Ascending aorta (tissue), 2 donors: ENCODE measurements at places on chromosomes 7 and 10. TPM values are rescaled to one million over a fixed set of nuclear protein-coding genes. Genes with fewer than 3 reads are reported as not detected.
A peak's percentile ranks its signal among the peaks of the same experiment; 100 is the strongest.

Gene SLC16A9
- 2.9 TPM for total RNA-seq

Gene ENTPD7
- total RNA-seq, result 9.9 TPM

Gene KLF14
- total RNA-seq, result not detected

Gene SPRN
- not detected for total RNA-seq

Gene AZGP1
- not detected for total RNA-seq

Gene SLC16A12
- total RNA-seq, result not detected

DNA sequence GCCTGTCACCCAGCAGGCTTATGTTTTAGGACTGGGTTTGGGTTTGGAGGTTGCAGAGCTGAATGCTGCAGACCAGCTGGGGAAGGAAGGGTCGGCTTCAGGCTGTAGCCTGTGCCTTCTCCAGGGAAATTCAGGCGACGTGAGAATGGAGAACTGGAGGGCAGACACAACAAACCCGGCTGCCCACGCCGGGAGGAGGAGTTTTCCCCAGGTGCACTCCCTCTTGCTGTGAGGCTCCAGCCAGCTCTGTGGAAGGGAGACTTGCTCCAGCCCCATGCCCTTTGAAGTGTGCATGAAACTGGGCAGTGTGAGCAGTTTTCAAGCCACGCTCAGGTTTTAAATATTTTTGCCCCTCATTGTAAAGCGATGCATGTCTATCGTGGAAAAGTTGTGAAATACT, 279.1 kb downstream of the CCSER2 start:
- no peak for DNase-seq
- no peaks in the 10 kb centered on the region for H3K36me3 ChIP-seq
- H3K27me3 ChIP-seq, result no peaks in the 10 kb centered on the region
- H3K4me1 ChIP-seq, result no peaks in the 10 kb centered on the region

- no peak overlapping the region for H3K4me3 ChIP-seq
- DNase-seq, result peak; percentile 90
- H3K27ac ChIP-seq, result no peak overlapping the region
- H3K36me3 ChIP-seq, result no peaks in the 10 kb centered on the region
- H3K4me1 ChIP-seq, result peaks cover 7% of the 10 kb centered on the region
These were observed 12.1 kb downstream of the PDZD7 start for GRCh38 chr10:101018600-101019439.

DNA sequence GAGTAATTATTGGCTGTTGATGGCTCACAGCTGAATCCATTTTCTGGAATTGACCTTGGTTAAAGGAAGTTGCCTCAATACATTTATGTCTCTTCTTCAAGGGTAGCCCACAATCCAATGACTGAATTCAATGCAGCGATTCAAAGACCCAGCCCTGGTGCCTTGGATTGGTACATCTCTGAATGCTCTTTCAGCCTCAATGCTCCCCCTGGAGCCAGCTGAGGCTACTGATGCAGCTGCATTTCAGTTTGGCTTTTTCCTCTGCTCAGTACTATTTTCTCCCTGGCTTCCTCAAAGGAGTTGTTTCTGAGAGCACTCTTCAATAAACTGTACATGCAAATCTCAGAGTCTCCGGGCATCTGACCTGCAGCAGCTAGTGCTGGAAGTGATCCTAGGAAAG, 633 bp upstream of the EBLN1 start:
- no peak for DNase-seq
- no peaks in the 10 kb centered on the region for H3K27me3 ChIP-seq
- no peak overlapping the region for H3K27ac ChIP-seq

- no peak for DNase-seq
- H3K4me1 ChIP-seq, result no peaks in the 10 kb centered on the region
- H3K4me3 ChIP-seq, result no peak overlapping the region
These were observed 15.2 kb upstream of the PDZD8 start for GRCh38 chr10:117390420-117390819.

DNA sequence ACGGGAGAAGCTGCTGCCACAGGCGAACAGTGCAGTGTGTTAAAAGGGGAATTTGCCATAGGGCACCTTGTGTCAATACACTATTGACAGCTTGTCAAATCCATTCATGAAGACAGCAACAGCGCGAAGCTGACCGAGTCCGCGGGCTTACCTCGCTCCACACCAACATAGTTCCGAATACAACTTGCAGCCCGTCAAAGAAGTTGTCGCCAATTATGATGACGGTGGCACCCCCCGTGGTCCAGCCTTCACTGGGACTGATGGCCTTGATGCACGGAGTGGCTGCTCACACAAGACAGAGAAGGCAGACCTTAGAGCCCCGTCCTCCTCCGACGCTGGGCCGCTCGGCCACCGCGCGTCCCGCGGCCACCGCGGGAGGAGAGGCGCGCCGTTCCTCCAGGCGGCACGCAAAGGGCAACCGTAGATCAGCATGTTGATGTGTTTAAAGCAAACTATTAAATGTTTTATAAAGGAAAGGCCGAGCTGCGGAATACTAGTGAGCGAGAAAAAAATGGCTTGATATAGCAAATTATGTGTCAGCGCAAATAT, 96.4 kb downstream of the EBF3 start:
- H3K27ac ChIP-seq, result no peak overlapping the region
- H3K4me3 ChIP-seq, result no peak overlapping the region
- no peaks in the 10 kb centered on the region for H3K36me3 ChIP-seq
- H3K4me1 ChIP-seq, result no peaks in the 10 kb centered on the region

- no peak for DNase-seq
- H3K27ac ChIP-seq, result no peak overlapping the region
- H3K36me3 ChIP-seq, result no peaks in the 10 kb centered on the region
These were observed 1690.6 kb upstream of the LRRTM3 start for GRCh38 chr10:65235266-65235665.

DNA sequence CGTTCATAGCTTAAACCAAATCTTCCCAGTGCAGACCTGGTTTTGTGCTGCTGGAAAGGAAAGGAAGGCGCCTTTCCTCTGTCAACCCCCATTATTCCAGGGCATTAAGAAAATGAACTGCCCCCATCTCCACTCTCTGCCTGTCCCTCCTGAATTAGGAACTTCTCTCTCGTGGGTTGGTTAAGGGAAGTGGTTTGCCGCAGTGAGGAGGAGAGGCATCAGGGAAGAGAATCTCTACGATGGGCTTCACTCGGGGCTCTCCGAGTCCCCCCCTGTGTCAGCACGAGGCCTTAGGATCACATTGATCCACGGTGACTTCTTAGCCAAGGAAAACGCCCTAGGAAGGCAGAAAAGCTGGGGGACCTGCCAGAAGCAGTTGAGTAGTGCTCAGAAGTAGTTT, 53.9 kb upstream of the LYZL2 start:
- no peaks in the 10 kb centered on the region for H3K36me3 ChIP-seq
- no peak overlapping the region for H3K4me3 ChIP-seq
- no peak for DNase-seq
- no peak overlapping the region for H3K27ac ChIP-seq

- H3K27me3 ChIP-seq, result no peaks in the 10 kb centered on the region
- H3K27ac ChIP-seq, result no peak overlapping the region
- H3K36me3 ChIP-seq, result no peaks in the 10 kb centered on the region
- H3K4me3 ChIP-seq, result no peak overlapping the region
These were observed 216.5 kb upstream of the PITRM1 start for GRCh38 chr10:3389130-3389529.

DNA sequence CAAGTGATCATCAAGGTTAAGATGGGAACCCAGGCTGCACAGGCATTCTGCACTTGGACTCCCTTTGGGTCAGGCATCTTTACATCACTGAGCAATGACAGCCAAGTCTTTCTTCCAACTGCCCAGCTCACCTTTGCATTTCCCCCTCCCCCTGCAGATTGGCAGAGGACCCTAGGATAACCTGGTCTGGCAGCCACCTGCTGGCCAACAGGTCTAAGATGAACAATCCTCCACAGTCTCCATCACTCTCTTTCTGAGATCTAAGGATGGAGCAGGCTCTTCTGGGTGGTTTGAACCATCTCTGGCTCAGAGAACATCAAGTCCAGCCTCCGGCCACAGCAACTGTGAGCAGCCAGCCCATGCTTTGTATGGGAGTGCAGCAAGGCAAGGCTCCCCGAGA, 75.8 kb downstream of the RAB11FIP2 start:
- H3K36me3 ChIP-seq, result no peaks in the 10 kb centered on the region
- H3K27me3 ChIP-seq, result no peaks in the 10 kb centered on the region
- H3K27ac ChIP-seq, result no peak overlapping the region
- DNase-seq, result no peak
- no peak overlapping the region for H3K4me3 ChIP-seq

DNA sequence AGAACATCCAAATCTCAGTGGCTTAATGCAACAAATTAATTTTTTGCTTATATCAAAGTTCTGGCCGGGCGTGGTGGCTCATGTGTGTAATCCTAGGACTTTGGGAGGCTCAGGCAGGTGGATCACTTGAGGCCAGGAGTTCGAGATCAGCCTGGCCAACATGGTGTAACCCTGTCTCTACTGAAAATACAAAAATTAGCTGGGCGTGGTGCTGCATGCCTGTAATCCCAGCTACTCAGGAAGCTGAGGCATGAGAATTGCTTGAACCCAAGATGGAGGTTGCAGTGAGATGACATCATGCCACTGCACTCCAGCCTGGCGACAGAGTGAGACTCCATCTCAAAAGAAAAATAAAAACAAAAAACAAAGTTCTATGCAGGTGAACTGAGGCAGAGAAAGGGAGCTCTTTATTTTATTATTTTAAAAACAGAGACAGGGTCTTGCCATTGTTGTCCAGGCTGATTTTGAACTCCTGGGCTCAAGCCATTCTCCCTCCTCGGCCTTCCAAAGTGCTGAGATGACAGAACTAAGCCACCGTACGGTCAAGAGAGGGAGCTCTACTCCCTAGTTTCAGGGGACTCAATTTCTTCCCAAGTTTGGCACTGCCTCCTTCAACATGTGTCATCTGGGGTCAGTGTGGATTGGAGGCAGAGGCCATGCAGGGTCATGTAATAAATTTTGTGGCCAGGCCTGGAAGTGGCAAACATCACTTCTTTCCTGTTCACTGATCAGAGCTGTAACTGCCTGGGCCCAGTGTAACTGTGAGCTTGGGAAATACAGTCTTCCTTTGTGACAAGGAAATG, 2.4 kb downstream of the ADCK2 start:
- no peak overlapping the region for H3K4me3 ChIP-seq
- no peaks in the 10 kb centered on the region for H3K27me3 ChIP-seq
- H3K36me3 ChIP-seq, result peaks cover 13% of the 10 kb centered on the region
- peaks cover 15% of the 10 kb centered on the region for H3K4me1 ChIP-seq
- peak overlapping the region; percentile 28 for H3K27ac ChIP-seq

- no peaks in the 10 kb centered on the region for H3K27me3 ChIP-seq
- no peak overlapping the region for H3K27ac ChIP-seq
- DNase-seq, result no peak
- H3K4me3 ChIP-seq, result no peak overlapping the region
- H3K36me3 ChIP-seq, result no peaks in the 10 kb centered on the region
These were observed 552.4 kb upstream of the MGMT start for GRCh38 chr10:128914681-128915080.

GRCh38 chr10:59008452-59008851, 168.0 kb upstream of the PHYHIPL start:
- H3K27me3 ChIP-seq, result no peaks in the 10 kb centered on the region
- no peak overlapping the region for H3K4me3 ChIP-seq
- H3K36me3 ChIP-seq, result no peaks in the 10 kb centered on the region
- DNase-seq, result no peak
- H3K27ac ChIP-seq, result no peak overlapping the region

GRCh38 chr7:26543951-26544350, 252.3 kb downstream of the SNX10 start:
- no peak for DNase-seq
- no peak overlapping the region for H3K27ac ChIP-seq
- no peaks in the 10 kb centered on the region for H3K4me1 ChIP-seq
- H3K36me3 ChIP-seq, result no peaks in the 10 kb centered on the region

DNA sequence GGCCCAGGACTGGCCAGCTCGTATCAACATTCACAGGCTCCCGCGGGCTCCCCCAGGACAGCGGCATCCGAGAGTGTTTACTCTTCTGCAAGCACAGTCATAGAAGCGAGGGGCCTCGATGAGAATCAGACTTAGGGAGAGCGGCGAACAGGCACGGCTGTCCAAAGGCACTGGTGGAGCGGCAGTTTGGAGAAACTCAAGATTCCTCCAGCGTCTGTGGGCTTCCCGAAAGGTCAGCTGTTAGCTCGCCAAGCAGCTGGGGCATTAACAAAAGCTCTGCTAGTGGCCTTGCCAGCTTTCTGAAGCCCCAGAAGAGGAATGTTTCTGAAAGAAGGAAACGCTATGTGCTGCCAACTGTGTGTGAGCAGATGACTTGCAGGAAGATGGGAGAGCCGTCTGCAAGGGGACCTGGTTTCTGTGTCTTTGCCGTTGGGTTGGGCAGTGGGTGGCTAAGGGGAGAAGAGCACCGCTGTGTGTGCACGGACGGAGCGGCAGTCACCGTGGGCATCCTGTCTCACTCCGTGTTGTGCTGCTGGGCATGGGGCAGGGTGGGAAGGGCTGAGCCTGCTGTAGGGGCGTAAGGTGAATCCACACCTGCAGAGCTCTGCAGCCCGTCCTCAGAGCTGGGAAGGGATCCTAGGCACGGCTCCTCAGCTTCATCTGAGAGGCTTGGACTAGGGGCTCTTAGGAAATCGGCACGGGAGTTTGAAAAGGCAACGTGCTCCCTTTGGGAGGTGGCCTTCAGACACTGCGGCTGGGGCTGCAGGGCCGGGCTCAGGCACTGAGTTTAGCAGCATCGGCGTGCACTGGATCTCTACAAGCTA, 42.1 kb downstream of the AMZ1 start:
- peak overlapping the region; percentile 37 for H3K27ac ChIP-seq
- no peak for DNase-seq
- no peak overlapping the region for H3K4me3 ChIP-seq

- no peaks in the 10 kb centered on the region for H3K4me1 ChIP-seq
- no peak overlapping the region for H3K4me3 ChIP-seq
- no peak overlapping the region for H3K27ac ChIP-seq
- H3K36me3 ChIP-seq, result no peaks in the 10 kb centered on the region
These were observed 130.5 kb downstream of the LHFPL3 start for GRCh38 chr7:104458875-104459274.

- peaks cover 59% of the 10 kb centered on the region for H3K4me1 ChIP-seq
- peak overlapping the region; percentile 72 for H3K27ac ChIP-seq
- H3K4me3 ChIP-seq, result no peak overlapping the region
- H3K27me3 ChIP-seq, result no peaks in the 10 kb centered on the region
These were observed 7.4 kb downstream of the TTYH3 start for GRCh38 chr7:2639181-2639681.

DNA sequence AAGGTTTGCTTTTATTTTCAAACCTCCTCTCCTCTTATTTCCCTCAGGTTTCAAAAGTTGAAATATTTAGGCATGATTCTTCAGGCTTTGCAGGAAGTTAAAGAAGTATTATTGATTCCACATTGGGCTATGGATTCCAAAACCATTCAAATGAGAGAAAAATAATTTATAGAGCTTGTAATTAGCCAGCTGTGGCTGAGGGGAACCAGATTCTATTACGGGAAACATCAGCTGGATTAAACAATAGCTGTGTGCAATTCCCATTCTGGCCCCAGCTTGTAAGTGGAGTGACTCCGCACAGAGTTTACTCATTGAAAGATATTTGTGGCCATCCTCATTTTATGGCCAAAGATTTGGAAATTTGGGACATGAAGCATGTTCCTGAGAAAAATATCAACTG, 77.0 kb upstream of the PHYHIPL start:
- no peaks in the 10 kb centered on the region for H3K36me3 ChIP-seq
- DNase-seq, result no peak
- H3K27ac ChIP-seq, result no peak overlapping the region
- no peaks in the 10 kb centered on the region for H3K27me3 ChIP-seq
- peaks cover 2% of the 10 kb centered on the region for H3K4me1 ChIP-seq

- no peaks in the 10 kb centered on the region for H3K36me3 ChIP-seq
- H3K27ac ChIP-seq, result no peak overlapping the region
- DNase-seq, result no peak
- no peaks in the 10 kb centered on the region for H3K4me1 ChIP-seq
- no peak overlapping the region for H3K4me3 ChIP-seq
These were observed 17.6 kb upstream of the RASGEF1A start for GRCh38 chr10:43284341-43284910.
